ENCODE measurements at places on chromosomes 2 and 18.

DNA sequence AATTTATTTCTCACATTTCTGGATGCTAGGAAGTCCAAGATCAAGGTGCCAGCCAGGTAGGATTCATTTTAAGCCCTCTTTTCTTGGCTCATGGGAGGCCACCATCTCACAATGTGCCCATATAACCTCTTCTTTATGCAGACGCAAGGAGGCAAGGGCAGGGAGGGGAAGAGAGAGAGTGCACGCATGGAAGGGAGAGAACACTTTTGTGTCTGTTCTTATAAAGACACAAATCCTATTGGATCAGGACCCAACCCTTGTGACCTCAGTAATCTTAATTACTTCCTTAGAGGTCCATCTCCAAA lies 32.5 kb downstream of the CMPK2 start:
- H3K27ac ChIP-seq = no peak overlapping the region
- H3K4me1 ChIP-seq = no peaks in the 10 kb centered on the region
- no peaks in the 10 kb centered on the region for H3K27me3 ChIP-seq
- no peaks in the 10 kb centered on the region for H3K36me3 ChIP-seq
- DNase-seq = no peak

- no peak for DNase-seq
- H3K4me3 ChIP-seq = no peak overlapping the region
- no peaks in the 10 kb centered on the region for H3K27me3 ChIP-seq
- H3K4me1 ChIP-seq = no peaks in the 10 kb centered on the region
Measured at GRCh38 chr2:68512966-68513365, 45.6 kb downstream of the APLF start.

- no peaks in the 10 kb centered on the region for H3K27me3 ChIP-seq
- H3K27ac ChIP-seq = peak overlapping the region; percentile 98
- H3K4me1 ChIP-seq = peaks cover 48% of the 10 kb centered on the region
- H3K4me3 ChIP-seq = no peak overlapping the region
Measured at GRCh38 chr18:28062443-28062842, 114.5 kb downstream of the CDH2 start.

GRCh38 chr2:234076451-234076850 lies 25.9 kb downstream of the SPP2 start:
- no peak overlapping the region for H3K27ac ChIP-seq
- no peaks in the 10 kb centered on the region for H3K27me3 ChIP-seq
- no peak for DNase-seq
- H3K36me3 ChIP-seq = no peaks in the 10 kb centered on the region
- no peak overlapping the region for H3K4me3 ChIP-seq

DNA sequence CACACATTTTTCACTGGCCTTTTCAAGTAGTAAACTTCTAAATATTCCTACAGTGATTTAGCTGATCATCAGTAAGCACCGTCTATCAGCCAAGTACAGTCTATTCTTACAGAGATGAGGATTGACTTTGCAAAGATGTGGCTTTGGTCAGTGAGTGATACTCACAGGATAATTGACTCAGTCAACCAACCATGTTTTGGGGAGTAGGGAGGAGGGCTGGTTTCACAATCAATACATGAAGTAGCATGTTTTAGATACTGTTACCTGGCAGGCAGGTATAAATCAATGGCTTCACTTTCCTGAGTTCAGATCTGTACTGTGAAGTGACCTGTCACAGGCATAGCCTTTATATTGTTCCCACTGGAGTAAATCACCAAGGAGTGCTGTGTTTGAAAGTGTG lies 27.2 kb downstream of the OSBPL6 start:
- DNase-seq = no peak
- no peak overlapping the region for H3K4me3 ChIP-seq
- H3K4me1 ChIP-seq = peaks cover 3% of the 10 kb centered on the region
- no peak overlapping the region for H3K27ac ChIP-seq

DNA sequence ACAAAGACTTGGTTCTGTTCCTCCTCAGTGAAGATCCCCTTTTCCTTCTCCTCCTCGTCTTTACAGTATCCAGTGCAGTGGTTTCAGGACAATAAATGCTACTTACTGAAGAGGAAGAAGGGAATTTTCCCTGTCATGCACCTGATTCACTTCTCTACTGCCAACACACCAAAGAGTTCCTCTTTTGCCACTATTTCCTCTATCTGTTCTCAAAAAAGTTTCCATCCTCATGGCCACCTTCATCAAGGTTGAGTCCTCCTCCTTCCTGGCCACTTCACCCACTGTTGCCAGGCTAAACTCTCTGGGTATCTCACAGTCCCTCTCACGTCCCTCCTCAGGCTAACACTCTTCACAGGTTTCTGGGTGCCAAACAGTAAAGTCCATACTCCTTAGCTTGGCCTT lies 41.7 kb downstream of the PLEKHM3 start:
- H3K27ac ChIP-seq = no peak overlapping the region
- H3K4me3 ChIP-seq = no peak overlapping the region
- no peak for DNase-seq

DNA sequence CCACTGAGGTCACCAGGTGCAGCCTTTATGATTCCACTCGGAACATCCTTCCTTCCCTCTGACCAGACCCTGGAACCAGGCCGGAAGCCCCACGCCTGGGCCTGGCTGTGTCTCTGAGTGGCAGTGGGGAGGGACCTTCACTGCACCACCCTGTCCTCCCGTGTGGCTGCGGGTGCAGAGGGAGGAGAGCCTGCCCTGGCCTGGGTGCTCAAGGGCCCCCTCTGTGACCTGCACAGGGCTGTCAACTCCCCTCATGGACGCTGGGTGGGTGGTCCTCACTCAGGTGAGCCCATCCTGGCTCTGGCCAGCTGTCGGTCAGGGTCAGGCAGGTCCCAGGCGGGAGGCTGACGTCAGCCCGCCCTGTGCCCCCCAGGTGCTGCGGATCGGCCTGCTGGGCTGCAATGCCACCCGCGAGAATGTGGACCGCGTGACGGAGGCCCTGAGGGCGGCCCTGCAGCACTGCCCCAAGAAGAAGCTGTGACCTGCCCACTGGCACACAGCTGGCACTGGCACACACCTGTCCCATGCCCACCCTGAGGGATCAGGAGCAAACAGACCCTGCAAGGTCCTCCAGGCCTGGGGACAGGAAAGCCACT lies 9.8 kb downstream of the AGXT start:
- H3K4me3 ChIP-seq = no peak overlapping the region
- peaks cover 8% of the 10 kb centered on the region for H3K4me1 ChIP-seq
- no peaks in the 10 kb centered on the region for H3K36me3 ChIP-seq
- H3K27ac ChIP-seq = no peak overlapping the region
- peak; percentile 19 for DNase-seq

GRCh38 chr2:108129636-108130035 lies 110.1 kb upstream of the SULT1C3 start:
- no peaks in the 10 kb centered on the region for H3K4me1 ChIP-seq
- no peak overlapping the region for H3K4me3 ChIP-seq
- no peak overlapping the region for H3K27ac ChIP-seq
- H3K36me3 ChIP-seq = no peaks in the 10 kb centered on the region

DNA sequence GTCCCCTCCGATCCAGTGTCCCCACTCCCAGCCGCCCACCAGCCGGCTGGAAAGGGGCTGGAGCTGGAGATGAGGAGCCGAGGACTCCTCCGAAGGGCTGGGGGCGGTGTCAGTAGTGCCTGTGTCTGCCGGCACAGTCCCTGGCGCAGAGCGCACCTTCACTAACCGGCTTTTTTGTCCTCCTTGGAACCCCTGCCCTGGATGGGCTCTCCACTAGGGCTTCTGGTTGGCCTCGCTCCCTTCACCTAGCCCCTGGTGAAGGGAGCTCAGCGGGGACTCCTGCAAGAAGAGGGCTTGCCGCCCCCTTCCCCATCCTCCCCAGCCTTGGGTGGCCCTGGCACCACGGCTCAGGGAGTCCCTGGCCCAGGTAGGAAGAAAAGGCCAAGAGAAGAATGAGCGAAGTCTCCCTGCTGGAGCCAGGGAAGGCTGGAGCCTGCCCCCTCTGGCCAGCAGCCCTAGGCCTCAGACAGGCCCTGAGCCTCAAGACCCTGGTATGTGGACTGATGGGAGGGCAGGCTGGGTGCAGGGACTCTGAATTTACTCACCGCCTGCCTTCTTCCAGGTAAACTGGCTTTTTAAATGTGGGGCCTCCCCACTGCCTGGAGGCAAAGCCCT lies 570 bp upstream of the ECEL1 start:
- H3K4me3 ChIP-seq = no peak overlapping the region
- H3K4me1 ChIP-seq = no peaks in the 10 kb centered on the region
- H3K27me3 ChIP-seq = peaks cover 18% of the 10 kb centered on the region

- DNase-seq = no peak
- H3K4me1 ChIP-seq = peaks cover 2% of the 10 kb centered on the region
- no peak overlapping the region for H3K27ac ChIP-seq
- H3K27me3 ChIP-seq = no peaks in the 10 kb centered on the region
- H3K4me3 ChIP-seq = no peak overlapping the region
Measured at GRCh38 chr2:135951041-135951583, 34.3 kb downstream of the DARS1 start.

DNA sequence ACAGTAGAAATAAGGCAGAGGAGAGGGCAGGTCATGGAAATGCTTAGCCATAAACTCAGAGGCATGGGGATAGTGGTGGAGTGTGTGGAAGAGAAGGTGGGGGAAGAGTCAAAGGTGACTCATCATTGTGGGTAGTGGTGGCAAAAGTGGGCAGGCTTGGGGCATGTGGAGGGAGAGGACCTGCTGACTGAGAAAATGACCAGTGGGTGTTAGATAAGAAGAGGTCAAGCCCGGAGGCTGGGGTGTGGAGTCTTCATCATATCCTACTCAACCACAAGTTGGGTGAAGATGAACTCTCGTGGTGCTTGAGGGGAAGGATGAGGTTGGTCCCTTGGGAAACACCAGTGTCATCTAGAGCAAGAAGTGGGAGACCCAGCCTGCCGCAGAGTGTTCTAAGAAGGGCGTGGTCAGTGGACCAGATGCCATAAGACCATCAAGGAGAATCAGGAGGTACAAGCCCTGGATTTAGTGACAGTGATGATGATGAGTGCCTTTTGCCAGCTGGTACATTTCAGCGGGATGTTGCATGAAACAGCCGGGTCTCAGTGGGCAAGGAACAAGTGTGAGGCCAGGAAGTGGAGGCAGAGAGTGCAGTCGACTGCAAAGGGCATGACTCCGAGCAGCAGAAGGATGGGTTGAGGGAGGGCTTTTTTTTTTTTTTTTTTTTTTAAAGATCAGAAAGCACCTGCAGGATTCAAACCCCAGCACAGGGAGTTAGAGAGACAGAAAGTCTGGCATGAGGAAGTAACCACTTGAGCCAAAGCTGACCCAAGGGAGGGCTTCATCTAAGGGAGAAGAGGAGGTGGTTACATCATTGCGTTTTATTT lies 122.6 kb upstream of the SPRED2 start:
- peaks cover 3% of the 10 kb centered on the region for H3K4me1 ChIP-seq
- no peak for DNase-seq
- no peak overlapping the region for H3K4me3 ChIP-seq

- no peak overlapping the region for H3K4me3 ChIP-seq
- DNase-seq = no peak
- no peak overlapping the region for H3K27ac ChIP-seq
- no peaks in the 10 kb centered on the region for H3K36me3 ChIP-seq
- H3K27me3 ChIP-seq = peaks cover 67% of the 10 kb centered on the region
Measured at GRCh38 chr2:19845323-19845920, 56.4 kb downstream of the TTC32 start.

DNA sequence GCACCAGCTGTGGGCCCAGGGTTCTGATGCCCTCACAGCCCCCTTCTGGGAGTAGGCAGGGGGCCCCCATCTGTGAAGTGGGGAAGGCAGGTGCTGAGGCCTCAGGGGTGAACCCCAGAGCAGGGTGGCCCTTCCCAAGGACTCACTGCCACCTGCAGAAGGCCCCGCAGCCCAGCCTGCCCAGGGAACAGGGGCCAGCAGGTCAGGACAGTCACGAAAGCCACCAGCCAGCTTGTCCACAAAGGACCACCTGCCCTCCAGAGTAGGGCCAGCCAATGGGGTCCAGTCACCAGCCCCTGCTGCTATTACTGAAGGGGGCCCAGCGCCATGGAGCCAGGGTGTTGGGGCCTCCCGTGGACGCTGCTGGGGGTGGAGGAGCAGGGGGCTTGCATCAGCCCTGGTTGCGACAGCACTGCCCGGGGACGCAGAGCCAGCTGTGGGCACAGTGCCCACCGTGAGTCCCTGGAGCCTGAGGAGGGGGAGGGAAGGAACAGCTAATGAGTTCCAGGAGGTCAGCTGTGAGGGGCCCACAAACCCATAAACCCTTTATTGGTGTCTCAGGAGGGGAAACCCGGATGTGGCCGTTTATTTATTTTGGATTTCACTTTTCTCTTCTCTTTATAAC lies 11.5 kb upstream of the SNED1 start:
- no peak overlapping the region for H3K4me3 ChIP-seq
- H3K4me1 ChIP-seq = peaks cover 5% of the 10 kb centered on the region
- H3K36me3 ChIP-seq = no peaks in the 10 kb centered on the region

GRCh38 chr2:229392196-229392595 lies 121.1 kb upstream of the PID1 start:
- H3K36me3 ChIP-seq = no peaks in the 10 kb centered on the region
- no peak overlapping the region for H3K27ac ChIP-seq
- H3K4me3 ChIP-seq = no peak overlapping the region
- DNase-seq = no peak
- no peaks in the 10 kb centered on the region for H3K4me1 ChIP-seq

DNA sequence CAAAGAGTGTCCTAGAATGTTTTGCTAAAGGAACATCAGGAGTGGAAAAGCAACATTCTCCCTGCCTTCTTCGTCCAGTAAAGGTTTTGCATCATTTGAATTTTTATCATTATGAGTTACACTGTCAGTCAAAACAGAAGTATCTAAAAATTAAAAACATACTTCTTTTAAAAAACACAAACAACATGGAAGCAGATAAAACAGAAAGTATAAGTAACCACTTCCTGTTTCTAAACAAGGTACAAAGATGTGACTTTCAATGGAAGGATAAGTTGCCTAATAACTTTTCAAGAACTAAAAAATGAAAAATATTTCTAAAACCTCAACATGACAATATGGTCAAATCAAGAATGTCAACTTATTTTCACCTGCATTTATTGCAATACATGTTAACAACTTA lies 158.2 kb downstream of the STK39 start:
- H3K36me3 ChIP-seq = 0 out of 2 replicates have a peak, but pooled peaks cover 2% of the 10 kb centered on the region
- no peak for DNase-seq
- H3K4me3 ChIP-seq = no peak overlapping the region
- peaks cover 4% of the 10 kb centered on the region for H3K4me1 ChIP-seq
- H3K27ac ChIP-seq = no peak overlapping the region

GRCh38 chr2:57554348-57554747 lies 492.3 kb upstream of the VRK2 start:
- no peaks in the 10 kb centered on the region for H3K4me1 ChIP-seq
- H3K27ac ChIP-seq = no peak overlapping the region
- H3K4me3 ChIP-seq = no peak overlapping the region
- DNase-seq = no peak

GRCh38 chr2:51695531-51695930 lies 663.6 kb upstream of the NRXN1 start:
- no peaks in the 10 kb centered on the region for H3K36me3 ChIP-seq
- H3K27ac ChIP-seq = no peak overlapping the region
- no peak overlapping the region for H3K4me3 ChIP-seq
- H3K4me1 ChIP-seq = no peaks in the 10 kb centered on the region
- no peaks in the 10 kb centered on the region for H3K27me3 ChIP-seq

Data from SK-N-SH (cell line).